ENCODE measurements at places on chromosomes 12 and 14. TPM values are rescaled to one million over a fixed set of nuclear protein-coding genes. Genes with fewer than 3 reads are reported as not detected.

DNA sequence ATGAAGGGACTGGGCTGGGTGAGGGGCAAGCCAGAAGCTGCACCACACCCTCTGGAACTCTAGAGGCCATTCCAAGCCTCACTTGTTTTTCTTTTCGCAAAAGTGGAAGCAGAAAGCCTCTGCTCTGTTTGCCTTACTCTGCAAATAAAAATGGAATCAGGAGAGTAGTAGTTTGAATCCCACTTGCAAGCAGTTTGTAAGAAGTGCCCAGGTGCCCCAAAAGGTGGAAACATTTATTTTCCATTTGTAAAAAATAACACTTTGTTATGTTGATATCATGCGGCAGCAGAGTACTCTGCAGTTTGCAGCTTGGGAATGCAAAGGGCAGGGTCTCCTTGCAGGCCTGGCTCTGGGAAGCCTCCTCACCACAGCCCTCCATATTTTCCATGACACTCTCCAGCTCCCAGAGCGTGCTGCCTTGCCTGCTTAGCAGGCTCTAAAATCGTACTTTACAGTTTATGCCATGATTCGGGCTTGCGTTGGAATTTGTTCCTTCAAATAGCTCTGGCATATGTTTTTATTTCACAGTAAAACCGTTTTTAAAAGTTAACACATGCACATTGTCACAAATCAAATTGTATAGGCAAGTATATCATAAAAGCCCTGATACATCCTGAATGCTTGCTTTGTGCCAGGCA, 20.0 kb downstream of the TUNAR start:
- no peak for DNase-seq

- no peak for DNase-seq
Measured at GRCh38 chr14:56515739-56516138, 63.9 kb upstream of the TMEM260 start.

- DNase-seq = no peak
Measured at GRCh38 chr12:131063960-131064359, 110.3 kb downstream of the ADGRD1 start.

ARID2 gene
- 34.3 TPM for polyA plus RNA-seq

Data from right lung (tissue), 10 donors.